ENCODE measurements at places on chromosomes 7 and 10.

- DNase-seq: peak; percentile 93
These were observed at the start of gene CAMK1D for GRCh38 chr10:12348870-12349628. Gene CAMK1D, plus strand, starts transcription at chr10:12349547.

DNA sequence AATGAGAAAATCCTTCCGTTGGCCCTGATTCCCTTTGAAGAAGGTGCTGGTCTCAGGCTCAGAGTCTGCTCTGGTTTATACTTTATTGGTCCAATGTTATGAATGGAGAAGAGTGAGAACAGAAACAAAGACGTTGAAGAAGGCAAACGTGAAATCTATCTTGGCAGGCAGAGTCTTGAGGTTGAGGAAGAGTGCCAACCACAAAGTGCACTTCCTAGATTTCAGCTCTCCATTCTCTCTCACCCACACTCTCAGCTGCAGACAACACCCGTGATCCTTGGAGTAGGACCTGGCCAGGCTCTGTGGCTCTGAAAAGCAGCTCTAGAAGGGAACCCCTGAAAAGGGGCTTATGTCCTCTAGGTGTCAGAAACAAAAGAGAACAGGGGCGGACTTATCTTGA, 128.9 kb upstream of the PLXNA4 start:
- no peak for DNase-seq

DNA sequence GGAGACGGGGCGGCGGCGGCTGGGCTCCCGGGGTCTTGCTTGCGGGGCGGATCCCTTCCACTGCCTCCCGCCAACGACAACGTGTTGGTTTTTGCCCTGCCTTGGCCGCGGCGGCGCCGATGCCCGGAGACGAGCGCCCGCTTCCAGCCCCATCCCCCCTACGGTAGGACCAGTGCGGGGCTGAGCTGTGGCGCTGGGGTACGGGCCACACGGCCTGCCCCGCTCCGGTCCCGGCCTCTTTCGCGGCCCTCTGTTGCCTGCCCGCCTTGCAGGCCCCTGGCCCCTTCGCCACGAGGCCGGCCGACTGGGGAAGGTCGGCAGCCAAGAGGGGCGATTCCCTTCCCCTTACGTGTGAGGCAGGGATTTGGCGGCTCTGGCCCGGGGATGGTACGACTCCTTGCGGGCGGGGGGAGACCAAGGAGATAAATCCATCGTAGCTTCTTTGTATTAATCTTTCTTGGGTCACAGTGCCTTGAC, 488 bp downstream of the EIF4H start:
- DNase-seq: peak; percentile 50

- no peak for DNase-seq
These were observed 108.3 kb upstream of the TCERG1L start for GRCh38 chr10:131419797-131420196.

DNA sequence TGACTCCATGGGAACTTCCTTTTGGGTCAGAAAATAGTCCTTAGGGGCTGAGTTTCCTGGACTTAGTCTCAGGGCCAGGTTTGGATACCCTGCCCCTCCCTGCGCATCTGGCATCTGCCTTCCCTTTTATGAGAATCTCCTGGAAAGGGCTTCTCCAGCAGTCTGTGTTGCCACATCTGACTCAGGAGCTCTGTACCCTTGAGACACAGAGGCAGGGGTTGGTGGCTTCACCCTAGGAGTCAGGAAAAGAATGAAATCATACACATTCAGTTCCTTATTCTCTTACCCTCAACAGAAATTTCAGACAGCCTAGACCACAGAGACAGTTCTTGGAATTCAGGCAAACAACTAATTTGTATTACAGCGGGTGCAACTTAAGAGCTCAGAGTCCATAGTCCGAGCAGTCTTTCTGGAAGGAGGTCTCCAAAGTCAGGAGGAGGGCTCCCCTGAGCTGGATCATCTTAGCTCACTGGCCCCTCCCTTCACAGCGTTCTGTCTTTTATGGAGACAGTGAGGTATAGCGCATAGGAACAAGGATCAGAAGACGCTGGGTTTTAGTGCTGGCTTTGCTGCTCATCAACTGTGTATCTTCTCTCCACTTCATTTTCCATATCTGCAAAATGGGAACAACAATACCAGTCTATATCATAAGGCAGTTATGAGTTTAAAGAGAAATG, 3.0 kb upstream of the PLAU start:
- DNase-seq: no peak

- no peak for DNase-seq
These were observed 16.5 kb upstream of the PRKAG2 start for GRCh38 chr7:151893405-151893923.

GRCh38 chr7:50450590-50451032, 461 bp upstream of the FIGNL1 start:
- DNase-seq: peak; percentile 24

GRCh38 chr7:30816645-30817370, 45.6 kb downstream of the MINDY4 start:
- no peak for DNase-seq

- no peak for DNase-seq
These were observed 80.7 kb upstream of the NANOS1 start for GRCh38 chr10:118948786-118949185.

GRCh38 chr7:113094517-113095249, 8.1 kb upstream of the GPR85 start:
- no peak for DNase-seq

DNA sequence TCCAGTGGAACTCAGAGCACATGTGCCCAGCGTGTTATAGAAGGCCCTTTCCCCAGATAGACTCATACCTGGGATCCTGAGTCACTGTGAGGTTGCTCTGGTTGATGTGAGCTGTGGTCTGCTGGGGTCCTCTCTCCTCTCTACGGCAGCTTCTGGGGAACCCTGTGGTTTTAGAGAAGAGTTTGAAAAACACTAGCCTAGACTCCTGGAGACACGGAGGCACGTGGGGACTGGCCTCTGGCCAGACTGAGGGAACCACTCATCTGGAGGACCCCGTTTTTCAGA, 10.3 kb downstream of the ZNF775 start:
- no peak for DNase-seq

DNA sequence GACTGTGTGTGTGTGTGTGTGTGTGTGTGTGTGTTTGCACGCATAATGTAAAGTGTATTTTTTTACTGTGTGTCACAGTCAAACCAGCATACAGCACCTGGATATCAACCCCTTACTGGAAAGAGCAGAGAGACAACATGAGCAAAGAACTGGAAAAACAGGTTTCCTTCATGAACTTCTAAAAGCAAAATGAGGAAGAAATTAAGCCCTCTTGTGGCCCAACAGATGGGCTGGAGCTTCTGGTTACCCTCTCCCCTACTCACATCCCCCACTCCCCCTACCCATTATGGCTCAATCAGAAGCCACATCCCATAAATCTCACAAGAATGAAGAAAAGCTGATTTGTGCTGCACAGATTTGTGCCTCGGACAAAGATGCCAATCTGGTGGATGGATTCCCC, 36.2 kb downstream of the PDE1C start:
- DNase-seq: no peak

DNA sequence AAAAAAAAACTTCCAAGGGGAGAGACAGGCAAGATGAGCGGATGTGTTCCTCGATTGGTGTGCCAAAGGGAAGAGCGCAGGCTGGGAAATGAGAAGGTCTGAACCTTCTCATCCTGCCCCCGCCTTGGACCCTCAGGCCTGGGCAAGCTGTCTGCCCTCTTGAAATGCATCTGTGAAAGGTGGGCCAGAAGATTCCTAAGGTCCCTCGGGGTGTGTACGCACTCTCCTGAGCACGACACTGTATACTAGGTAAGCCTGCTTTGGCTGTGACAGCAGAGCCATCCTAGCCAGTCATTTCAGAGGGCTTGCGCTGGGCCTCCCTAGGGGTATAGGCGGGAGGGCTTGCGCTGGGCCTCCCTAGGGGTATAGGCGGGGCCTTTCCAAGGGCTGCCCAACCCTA, 26.8 kb downstream of the PODXL start:
- DNase-seq: no peak

GRCh38 chr7:92809397-92809759, 27.0 kb downstream of the CDK6 start:
- DNase-seq: no peak

DNA sequence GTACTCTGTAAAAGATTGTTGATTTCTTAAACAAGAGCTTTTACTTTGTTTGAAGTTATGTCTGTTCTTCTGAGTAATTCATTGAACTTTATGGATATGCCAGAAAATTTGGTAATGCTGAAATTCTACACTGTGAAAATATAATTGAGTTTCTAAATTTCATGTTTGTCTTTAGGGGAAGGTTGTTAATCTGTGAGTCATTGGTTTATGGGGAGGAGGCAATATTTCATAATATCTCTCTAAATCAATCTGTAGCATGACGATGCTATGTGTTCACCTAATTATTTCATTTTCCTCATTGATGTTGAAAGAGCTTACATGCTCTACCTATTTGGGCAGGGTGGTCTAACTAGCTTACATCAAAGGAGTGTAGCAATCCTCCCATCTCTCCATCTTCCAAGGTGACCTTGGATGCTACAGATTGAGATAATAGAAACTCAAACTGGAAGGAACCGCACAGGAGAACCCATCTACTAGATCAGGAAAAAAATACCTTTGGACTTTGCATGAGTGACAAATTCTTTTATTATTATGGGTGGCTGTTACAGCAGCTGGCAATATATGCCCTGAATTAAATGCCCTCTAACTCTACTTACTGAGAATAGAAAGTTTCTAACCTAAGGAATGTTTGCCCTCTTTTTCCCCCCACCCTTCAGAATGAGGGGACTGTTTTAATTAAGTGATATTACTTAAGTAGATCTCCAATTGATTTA, 8.4 kb upstream of the SNX13 start:
- DNase-seq: no peak

- DNase-seq: no peak
These were observed 5.6 kb downstream of the TLX1 start for GRCh38 chr10:101136708-101137121.

DNA sequence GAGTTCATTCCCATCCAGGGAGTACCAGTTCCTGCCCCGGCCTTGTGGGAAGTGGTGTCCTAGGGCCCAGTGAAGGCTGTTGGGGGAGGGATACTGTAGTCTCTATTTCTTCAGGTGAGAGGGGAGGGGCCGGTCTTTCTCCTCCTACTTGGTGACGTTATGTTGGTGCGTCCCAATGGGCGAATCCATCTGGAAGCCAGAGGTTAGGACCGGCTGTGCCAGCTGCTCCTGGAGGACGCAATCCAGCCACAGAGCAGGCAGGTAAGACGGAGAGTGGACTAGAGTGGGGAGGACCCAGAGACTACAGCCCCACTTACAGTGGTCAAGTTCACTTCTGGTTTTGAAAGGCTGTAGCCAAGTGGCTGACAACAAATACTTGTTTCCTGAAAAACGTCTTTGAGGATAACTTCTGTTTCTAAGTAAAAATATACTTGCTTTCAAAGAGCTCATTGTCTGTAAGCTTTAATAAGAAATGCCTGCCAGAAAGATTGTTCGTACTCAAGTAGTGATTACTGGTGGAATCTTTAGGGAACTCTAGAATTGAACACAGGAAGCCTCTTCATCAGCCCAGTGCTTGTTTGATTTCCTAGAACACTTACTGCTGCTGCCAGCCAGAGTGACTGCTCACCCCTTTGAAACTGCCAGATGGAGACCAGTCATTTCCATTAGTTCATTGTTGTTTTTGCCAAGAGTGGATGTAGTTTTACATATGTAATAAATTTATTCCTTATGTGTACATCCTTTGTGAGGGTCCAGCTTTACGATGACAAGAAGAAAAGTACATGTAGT, 25.4 kb downstream of the RBM33 start:
- no peak for DNase-seq

- peak; percentile 9 for DNase-seq
These were observed 14.6 kb upstream of the BRI3 start for GRCh38 chr7:98266840-98267239.

GRCh38 chr7:95511716-95512260, 26.0 kb downstream of the ASB4 start:
- peak; percentile 53 for DNase-seq

DNA sequence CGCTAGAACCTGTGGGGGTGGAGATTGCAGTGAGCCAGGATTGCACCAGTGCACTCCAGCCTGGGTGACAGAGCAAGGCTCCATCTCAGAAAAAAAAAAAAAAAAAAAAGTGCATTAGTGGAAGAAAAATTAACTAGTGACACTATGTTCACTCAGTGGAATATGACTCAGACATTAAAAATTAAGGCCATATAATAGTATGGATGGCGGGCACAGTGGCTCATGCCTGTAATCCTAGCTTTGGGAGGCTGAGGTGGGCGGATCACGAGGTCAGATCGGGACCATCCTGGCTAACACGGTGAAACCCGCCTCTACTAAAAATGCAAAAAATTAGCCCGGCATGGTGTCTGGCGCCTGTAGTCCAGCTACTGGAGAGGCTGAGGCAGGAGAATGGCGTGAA, 3.4 kb downstream of the PHYH start:
- no peak for DNase-seq
